ENCODE measurements at places on chromosomes 11 and 22. TPM values are rescaled to one million over a fixed set of nuclear protein-coding genes. Genes with fewer than 3 reads are reported as not detected.

SEPTIN3 gene
- 0.31 TPM for total RNA-seq

TEX54 gene
- total RNA-seq = not detected

OR52N4 gene
- total RNA-seq = 1.8 TPM

CDKN1C gene
- 2.9 TPM for total RNA-seq

C22orf31 gene
- not detected for total RNA-seq

ANO9 gene
- 115 TPM for total RNA-seq

MMP7 gene
- not detected for total RNA-seq

GAL3ST3 gene
- total RNA-seq = 0.14 TPM

GTSE1 gene
- 64.9 TPM for total RNA-seq

MOGAT2 gene
- not detected for total RNA-seq

TSPAN18 gene
- total RNA-seq = 4.9 TPM

OR8D1 gene
- not detected for total RNA-seq

SF3A1 gene
- total RNA-seq = 233 TPM

CALCA gene
- total RNA-seq = not detected

CLDN5 gene
- total RNA-seq = not detected

OR52I1 gene
- not detected for total RNA-seq

OR5AR1 gene
- not detected for total RNA-seq

BACE1-AS gene
- total RNA-seq = 8.0 TPM

KCNJ1 gene
- total RNA-seq = 0.14 TPM

MS4A14 gene
- total RNA-seq = 0.11 TPM

PHLDA2 gene
- total RNA-seq = 0.55 TPM

CHRNA10 gene
- total RNA-seq = 3.2 TPM
